ENCODE measurements at places on chromosomes 2 and 18.
A peak's percentile ranks its signal among the peaks of the same experiment; 100 is the strongest.

GRCh38 chr18:69495338-69495737 lies 94.7 kb downstream of the DOK6 start:
- no peak overlapping the region for H3K27ac ChIP-seq
- DNase-seq, result peak; percentile 57
- no peaks in the 10 kb centered on the region for H3K4me1 ChIP-seq
- no peak overlapping the region for H3K4me3 ChIP-seq
- H3K27me3 ChIP-seq, result no peaks in the 10 kb centered on the region

GRCh38 chr18:6621437-6621836 lies 108.1 kb upstream of the ARHGAP28 start:
- H3K27ac ChIP-seq, result no peak overlapping the region
- H3K4me1 ChIP-seq, result no peaks in the 10 kb centered on the region
- no peaks in the 10 kb centered on the region for H3K27me3 ChIP-seq
- DNase-seq, result no peak
- no peaks in the 10 kb centered on the region for H3K36me3 ChIP-seq

DNA sequence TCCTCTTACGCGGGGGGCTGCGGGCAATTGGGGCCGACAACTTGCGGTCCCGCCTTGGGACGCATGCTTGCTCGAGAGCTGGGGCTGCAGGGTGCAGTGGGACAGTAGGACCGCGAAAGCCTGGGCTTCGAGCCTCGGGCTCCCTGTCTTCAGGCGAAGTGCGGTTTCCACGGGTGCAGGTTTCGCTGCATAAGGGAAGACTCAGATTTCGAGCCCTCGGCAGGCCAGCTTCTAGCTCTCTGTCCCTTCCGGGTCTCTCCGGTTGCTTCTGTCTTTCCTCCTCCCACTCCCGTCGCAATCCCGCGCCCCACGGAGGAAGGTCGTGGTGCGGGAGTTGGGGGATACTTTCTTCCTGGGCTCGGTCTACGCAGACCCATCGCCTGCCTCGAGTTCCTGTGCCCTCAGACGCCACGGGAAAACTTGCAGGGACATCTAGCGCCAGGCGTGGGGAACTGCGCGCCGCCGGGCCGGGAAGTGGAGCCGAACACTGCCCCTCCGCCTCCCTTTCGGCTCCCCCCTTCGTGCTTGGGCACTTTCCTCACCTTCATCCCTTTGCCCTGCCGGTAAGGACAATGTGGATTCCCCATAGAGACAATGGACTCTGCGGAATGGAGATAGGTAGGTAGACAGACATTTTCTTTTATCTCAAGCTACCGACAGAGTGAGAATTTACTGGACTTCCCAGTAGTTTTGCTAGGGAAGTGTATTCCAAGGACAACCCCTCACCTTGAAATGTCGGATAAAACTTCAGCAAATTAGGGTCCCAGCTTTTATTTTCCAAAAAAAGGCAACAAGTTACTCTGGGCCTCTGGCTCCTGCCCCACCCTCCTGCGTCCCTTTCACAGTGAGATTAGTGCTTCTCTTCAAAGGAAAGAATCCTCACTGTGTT lies 4.2 kb upstream of the HOXD13 start:
- peak; percentile 62 for DNase-seq
- no peak overlapping the region for H3K27ac ChIP-seq
- no peaks in the 10 kb centered on the region for H3K27me3 ChIP-seq

DNA sequence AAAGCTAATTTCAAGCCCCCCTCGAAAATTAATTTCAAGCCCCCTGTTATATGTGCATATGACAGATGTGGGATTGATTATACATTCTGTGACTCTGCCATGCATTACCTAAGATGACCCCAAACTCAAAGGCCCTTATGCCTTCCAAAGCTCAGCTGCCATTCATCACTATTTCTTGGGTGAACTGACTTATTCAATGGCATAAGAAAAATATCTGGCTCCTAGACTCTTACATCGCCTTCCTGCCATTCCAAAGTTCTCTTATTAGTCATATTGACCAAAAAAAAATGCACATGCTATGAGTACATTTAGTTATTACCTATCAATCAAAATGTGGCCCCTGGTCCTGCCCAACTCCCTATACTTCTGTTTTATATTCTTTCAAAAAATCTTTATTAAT lies 291.8 kb upstream of the CHAC2 start:
- H3K4me1 ChIP-seq, result no peaks in the 10 kb centered on the region
- no peaks in the 10 kb centered on the region for H3K27me3 ChIP-seq
- no peak overlapping the region for H3K4me3 ChIP-seq
- DNase-seq, result no peak

DNA sequence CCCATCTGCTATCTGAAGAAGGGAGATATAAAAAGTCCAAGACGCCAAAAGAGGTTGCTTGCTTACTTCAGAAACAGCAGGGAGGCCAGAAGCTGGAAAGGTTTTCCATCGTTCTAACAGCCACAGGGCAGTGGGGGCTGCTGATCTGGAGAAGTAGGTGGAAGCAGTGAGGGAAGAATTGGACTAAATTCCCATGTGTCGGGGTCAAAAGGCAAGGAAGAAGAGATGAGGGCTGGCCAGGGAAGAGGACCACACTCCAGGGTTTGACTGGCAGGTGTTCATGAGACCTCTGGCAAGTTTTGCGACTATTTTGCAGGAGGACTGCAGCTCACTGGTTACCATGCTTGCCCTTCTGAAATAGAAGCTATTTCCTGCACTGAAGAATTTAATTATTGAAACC lies 91.0 kb downstream of the SCG2 start:
- H3K27ac ChIP-seq, result no peak overlapping the region
- DNase-seq, result no peak
- H3K27me3 ChIP-seq, result no peaks in the 10 kb centered on the region
- no peaks in the 10 kb centered on the region for H3K4me1 ChIP-seq

GRCh38 chr2:7060631-7061449 lies 143.6 kb downstream of the RNF144A start:
- no peaks in the 10 kb centered on the region for H3K36me3 ChIP-seq
- peaks cover 12% of the 10 kb centered on the region for H3K4me1 ChIP-seq
- no peaks in the 10 kb centered on the region for H3K27me3 ChIP-seq
- DNase-seq, result no peak
- H3K27ac ChIP-seq, result no peak overlapping the region

- no peak for DNase-seq
- no peaks in the 10 kb centered on the region for H3K4me1 ChIP-seq
- no peaks in the 10 kb centered on the region for H3K27me3 ChIP-seq
- H3K27ac ChIP-seq, result no peak overlapping the region
Observed at GRCh38 chr2:71992036-71992435, 155.6 kb downstream of the CYP26B1 start.

GRCh38 chr2:234502285-234502918 lies 5.5 kb upstream of the ARL4C start:
- DNase-seq, result no peak
- H3K27me3 ChIP-seq, result no peaks in the 10 kb centered on the region
- no peaks in the 10 kb centered on the region for H3K36me3 ChIP-seq
- H3K4me1 ChIP-seq, result peaks cover 5% of the 10 kb centered on the region

DNA sequence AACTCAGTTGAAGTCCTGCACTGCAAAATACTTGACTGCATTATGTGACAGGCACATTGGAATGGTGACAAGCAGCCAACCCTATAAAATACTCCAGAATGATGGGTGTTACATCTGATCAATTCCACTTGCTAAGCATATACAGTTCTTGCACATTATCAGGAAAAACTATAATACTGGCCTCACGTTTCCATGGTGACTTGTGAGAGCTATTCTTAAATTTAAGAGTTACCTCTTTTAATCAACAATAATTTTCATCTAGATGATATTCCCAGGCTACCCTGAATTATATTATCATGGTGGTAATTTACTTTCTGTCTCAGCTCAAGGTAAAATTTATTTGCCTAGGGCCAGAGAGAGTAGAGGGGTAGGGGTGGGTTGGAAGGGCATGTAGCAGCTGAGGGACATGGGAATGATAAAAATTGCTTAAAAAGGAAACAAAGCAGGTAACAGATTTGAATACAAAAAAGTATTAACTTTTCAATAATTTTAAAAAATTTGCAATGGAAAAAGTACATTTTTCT lies 132.3 kb upstream of the PGAP1 start:
- no peaks in the 10 kb centered on the region for H3K4me1 ChIP-seq
- no peak for DNase-seq
- H3K27ac ChIP-seq, result no peak overlapping the region
- peaks cover 61% of the 10 kb centered on the region for H3K36me3 ChIP-seq

DNA sequence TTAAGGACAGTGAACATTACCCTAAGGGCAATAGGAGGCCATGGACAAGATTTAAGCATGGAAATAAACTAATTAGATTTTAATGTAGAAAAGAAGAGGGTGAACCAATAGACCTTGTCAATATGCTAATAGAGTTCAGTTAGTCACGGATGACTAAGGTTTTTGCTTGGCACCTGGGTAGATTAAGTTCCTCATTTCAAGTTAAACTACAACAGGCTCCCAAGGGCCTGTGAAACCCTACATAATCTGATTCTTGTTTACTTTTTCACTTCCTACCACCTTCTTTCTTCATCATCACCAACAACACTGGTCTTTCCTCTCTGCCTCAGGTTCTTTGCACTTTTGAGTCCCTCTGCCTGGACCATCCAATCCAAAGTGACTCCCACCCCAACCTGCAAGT lies 14.8 kb downstream of the SP110 start:
- H3K36me3 ChIP-seq, result peaks cover 55% of the 10 kb centered on the region
- DNase-seq, result peak; percentile 89
- no peaks in the 10 kb centered on the region for H3K27me3 ChIP-seq
- peak overlapping the region; percentile 90 for H3K27ac ChIP-seq
- peak overlapping the region; percentile 61 for H3K4me3 ChIP-seq
- peaks cover 76% of the 10 kb centered on the region for H3K4me1 ChIP-seq

- no peaks in the 10 kb centered on the region for H3K27me3 ChIP-seq
- no peak overlapping the region for H3K4me3 ChIP-seq
- DNase-seq, result no peak
- no peak overlapping the region for H3K27ac ChIP-seq
Observed at GRCh38 chr2:18519914-18520450, 40.5 kb downstream of the RDH14 start.

DNA sequence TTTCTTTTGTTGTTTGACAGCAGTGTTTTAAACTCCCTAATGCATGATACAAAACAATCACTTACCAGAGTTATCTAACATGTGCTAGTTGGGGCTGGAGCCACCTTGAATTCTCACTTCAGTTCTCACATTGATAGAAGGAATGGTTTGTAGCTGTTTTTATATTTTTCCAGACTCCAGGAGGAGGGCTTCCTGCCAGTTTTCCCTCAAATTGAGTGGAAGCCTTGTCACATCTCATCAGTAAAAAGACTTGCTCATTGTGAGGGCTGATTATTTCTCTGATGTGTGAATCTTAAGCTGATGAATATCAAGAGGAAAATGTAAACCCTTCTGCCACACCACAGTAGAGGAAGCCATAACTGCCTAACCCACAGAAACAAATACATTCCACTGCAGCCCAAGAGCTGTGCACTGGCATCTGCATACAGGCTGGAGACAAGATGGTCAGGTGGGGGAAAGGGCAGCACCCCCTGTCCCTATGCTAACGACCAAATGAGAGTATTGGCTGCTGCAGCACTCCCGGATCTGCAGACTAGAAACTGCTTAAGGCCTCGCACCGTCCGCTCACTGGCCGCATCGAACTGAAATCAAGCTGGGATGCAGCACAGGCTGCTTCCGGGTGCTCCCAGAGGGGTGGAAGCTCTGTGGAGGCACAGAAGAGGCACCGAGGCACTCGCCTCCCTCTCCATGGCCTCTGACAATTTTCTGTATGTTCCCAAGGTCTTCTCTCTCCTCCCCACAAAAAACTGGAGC lies 73.7 kb upstream of the TPO start:
- no peak for DNase-seq
- H3K4me3 ChIP-seq, result no peak overlapping the region
- no peaks in the 10 kb centered on the region for H3K27me3 ChIP-seq
- no peaks in the 10 kb centered on the region for H3K36me3 ChIP-seq
- no peaks in the 10 kb centered on the region for H3K4me1 ChIP-seq
- H3K27ac ChIP-seq, result no peak overlapping the region

GRCh38 chr2:54771166-54771885 lies 47.9 kb downstream of the EML6 start:
- peak overlapping the region; percentile 94 for H3K27ac ChIP-seq
- peaks cover 43% of the 10 kb centered on the region for H3K4me1 ChIP-seq
- H3K27me3 ChIP-seq, result no peaks in the 10 kb centered on the region
- DNase-seq, result no peak

DNA sequence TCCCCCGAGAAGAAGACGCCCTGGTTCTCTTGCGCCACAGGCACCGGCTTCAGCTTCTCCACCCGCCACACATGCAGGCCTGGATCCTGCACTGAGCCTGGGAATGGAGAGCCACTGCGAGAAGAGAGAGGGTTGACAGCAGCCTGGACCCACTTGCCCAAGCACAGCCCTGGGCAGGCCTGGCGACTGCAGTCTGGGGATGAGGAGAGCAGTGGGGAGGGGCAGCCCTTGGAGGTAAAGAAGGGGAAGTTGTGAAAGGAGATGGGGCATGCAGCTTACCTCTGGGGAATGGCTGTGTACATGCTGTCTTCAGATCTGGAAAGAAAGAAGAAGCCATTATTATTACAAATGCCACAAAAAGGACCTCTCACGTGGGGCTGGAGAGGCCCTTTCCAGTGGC lies 8.3 kb downstream of the CAPG start:
- H3K27ac ChIP-seq, result no peak overlapping the region
- no peak overlapping the region for H3K4me3 ChIP-seq
- H3K27me3 ChIP-seq, result no peaks in the 10 kb centered on the region
- DNase-seq, result peak; percentile 56

DNA sequence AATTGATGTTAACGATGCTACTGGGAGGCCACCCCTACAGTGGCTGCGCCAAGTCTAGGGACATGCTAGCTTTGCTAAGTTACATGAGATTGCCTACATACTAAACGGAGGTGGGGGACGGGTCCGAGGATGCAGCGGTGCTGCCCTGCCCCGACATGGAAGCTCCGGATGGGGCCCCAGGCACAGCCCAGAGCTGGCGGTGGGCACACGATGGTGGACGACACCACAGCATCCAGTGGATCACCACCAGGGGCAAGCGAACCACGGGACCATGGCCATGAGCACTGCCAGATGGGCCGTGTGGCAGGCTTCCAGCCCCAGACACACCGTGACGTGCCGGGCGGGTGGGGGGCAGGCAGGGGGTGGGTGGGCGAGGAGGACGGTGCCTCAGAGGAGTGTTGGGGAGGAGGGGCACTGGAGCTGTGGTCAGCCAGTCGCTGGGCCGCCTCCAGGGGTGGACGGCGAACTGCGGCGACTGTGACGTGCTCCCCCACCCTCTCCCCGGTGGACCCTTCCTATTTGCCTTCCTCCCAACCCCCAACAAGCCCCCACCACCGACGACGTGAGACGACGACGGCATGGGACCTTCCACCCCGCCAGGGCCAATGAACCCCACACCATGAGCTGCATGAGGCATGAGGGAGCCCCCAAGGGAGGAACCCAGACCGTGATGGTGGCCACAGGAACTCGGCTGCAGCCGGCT lies 90.6 kb upstream of the ANKRD30BL start:
- no peaks in the 10 kb centered on the region for H3K36me3 ChIP-seq
- no peak overlapping the region for H3K4me3 ChIP-seq
- H3K27ac ChIP-seq, result no peak overlapping the region
- no peaks in the 10 kb centered on the region for H3K27me3 ChIP-seq
- peak; percentile 9 for DNase-seq
- no peaks in the 10 kb centered on the region for H3K4me1 ChIP-seq

GRCh38 chr18:62335494-62335893 lies 10.4 kb downstream of the TNFRSF11A start:
- no peaks in the 10 kb centered on the region for H3K27me3 ChIP-seq
- H3K36me3 ChIP-seq, result no peaks in the 10 kb centered on the region
- peaks cover 2% of the 10 kb centered on the region for H3K4me1 ChIP-seq
- no peak for DNase-seq
- H3K4me3 ChIP-seq, result no peak overlapping the region

- no peak overlapping the region for H3K27ac ChIP-seq
- no peak overlapping the region for H3K4me3 ChIP-seq
- DNase-seq, result no peak
- no peaks in the 10 kb centered on the region for H3K36me3 ChIP-seq
- no peaks in the 10 kb centered on the region for H3K4me1 ChIP-seq
Observed at GRCh38 chr18:11989966-11990380, 8.7 kb downstream of the IMPA2 start.
